ENCODE measurements at places on chromosomes 6 and 20.
A peak's percentile ranks its signal among the peaks of the same experiment; 100 is the strongest.

- no peak for DNase-seq
These were observed 136.4 kb downstream of the EYA2 start for GRCh38 chr20:47031004-47031403.

DNA sequence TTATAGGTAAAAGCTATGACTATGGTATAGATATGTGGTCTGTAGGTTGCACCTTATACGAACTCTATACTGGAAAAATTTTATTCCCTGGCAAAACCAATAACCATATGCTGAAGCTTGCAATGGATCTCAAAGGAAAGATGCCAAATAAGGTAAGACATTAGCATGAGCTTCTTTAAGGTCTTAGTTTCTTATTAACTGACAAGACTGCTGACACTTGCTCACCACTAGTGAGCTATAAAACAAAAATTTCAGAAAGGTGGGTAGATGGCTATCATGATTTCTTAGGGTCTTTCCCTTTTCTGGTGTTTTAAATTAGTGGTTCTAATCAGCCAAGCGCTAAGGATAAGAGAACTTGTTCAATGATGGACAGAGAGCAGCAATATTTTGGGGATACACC is 21.9 kb downstream of the FAM217A start:
- DNase-seq = no peak

DNA sequence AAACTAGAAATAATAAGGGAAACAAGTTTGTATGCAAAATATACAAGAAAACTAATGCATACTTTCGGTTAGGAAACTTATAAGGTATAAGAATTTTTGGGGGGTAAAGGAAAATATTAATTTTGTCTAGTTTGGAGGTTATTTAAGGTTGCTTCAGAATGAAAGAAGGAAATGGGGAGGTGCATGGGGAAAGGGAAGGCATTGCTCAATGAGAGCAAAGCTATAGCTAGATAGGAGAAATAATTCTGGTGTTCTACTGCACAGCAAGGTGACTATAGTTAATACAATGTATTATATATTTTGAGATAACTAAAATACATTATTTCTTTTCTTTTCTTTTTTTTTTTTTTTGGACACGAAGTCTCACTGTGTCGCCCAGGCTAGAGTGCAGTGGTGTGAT is 5.4 kb upstream of the MYMX start:
- DNase-seq = no peak

GRCh38 chr6:145270464-145270863 is 464.9 kb downstream of the EPM2A start:
- DNase-seq = no peak

DNA sequence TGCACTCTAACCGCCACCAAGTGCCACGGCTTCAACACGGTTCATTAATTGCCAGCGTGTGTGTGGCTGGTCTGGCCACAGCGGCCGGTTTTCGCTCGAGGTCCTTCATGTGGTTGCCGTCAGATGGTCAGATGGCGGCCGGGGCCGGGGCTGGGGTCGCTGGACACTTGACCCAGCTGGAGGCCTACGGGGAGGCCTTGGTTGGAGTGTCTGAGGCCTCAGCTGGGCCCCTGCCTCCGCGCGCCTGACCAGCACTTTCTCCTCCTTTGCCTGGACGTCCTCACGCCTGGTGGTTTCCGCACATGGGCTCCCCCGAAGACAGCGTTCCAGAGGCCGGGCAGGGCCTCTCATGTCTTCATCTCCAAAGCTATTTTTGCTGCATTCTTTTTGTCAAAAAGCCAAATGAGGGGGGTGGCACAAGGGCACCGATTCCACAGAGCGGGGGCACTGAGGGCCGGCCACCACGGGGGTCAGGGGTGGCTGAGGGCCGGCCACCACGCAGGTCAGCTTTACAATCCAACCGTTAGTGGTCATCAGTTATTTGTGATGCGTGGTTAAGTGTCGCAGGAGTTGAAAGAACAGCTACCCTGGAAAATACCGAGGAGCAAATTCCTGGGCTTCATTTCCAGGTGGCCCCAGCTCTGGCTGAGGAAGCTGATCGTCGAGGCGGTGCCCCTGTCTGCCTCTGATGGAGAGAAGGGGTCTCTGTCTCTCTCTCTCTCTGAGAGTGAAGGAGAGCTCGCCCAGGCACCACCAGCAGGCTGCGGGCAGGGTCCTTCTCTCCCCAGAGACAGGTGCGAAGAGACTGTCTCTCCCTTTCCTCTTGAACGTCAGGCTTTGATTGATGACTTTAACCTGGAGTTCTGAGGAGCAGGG is 50.5 kb upstream of the FRMD1 start:
- DNase-seq = no peak

- peak; percentile 35 for DNase-seq
These were observed 36.6 kb downstream of the MTRES1 start for GRCh38 chr6:107064579-107065065.

DNA sequence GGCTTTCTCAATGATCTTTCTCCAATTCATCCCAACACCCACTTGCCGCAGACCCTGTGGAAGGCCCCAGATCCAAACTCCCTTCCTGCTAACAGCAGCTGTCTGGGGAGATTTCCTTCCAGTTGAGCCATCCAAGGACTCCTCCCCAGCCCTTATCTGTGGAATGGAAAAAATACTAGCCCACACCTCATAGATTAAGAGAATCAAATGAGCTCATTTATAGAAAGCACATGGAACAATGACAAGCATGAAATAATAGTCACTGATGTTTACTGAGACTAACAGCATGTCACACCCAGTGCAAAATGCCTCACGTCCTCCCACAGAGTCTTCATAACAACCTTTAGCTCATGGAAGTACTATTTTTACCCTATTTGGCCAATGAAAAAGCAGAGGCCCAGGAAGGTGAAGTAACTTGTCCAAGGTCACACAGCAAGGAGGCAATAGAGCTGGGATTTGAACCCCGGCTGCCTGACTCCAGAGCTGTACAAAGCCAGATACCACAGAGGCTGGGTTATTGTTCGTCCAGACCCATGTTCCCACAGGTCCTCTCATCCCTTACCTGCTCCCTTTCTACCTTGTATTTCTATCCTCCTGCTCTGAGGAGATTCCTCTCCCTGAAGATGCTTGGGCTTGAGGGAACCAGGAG is 23.4 kb upstream of the PTGIS start:
- no peak for DNase-seq

DNA sequence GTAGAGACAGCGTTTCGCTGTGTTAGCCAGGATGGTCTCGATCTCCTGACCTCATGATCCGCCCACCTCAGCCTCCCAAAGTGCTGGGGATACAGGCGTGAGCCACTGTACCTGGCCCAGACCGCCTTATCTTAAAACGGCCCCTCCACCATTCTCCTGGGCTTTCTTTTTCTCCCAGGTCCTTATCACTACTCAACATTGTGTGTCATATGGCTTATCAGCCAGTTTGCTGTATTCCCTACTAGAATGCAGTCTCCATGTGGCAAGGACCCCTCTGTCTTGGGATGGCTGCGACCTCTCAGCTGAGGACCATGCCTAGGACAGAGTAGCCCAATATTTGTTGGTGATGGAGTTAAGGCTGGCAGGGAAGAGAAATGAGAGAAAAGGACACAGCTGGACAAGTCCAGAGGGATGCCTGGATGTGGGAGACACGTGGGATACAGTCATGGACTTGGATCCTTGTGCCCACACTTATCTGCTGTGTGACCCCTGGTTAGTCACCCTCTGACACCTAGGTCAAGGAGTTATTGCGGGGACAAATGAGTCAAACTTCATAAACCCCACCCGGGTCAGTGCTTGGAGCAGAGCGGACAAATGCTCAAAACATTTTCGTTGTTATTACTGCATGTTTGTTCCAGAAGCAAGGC is 24.0 kb downstream of the ADA start:
- DNase-seq = no peak

GRCh38 chr6:147910281-147910680 is 401.8 kb downstream of the SAMD5 start:
- DNase-seq = no peak

DNA sequence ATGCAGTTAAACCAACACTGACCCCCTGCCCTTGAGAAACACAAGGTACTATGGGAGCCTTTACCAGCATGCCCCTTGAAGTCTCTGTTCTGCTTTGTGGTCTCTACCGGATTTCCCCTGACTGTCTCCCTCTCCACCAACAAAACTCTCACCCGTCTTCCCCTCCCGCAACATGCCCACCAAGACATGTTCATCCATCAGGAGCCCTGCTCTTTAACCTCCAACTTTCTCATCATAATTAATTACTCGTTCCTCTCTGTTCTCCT is 1.1 kb downstream of the ZNF165 start:
- DNase-seq = no peak

GRCh38 chr6:56687551-56687950 is 44.9 kb upstream of the DST start:
- no peak for DNase-seq
